ENCODE measurements at places on chromosomes 5 and 9.

DNA sequence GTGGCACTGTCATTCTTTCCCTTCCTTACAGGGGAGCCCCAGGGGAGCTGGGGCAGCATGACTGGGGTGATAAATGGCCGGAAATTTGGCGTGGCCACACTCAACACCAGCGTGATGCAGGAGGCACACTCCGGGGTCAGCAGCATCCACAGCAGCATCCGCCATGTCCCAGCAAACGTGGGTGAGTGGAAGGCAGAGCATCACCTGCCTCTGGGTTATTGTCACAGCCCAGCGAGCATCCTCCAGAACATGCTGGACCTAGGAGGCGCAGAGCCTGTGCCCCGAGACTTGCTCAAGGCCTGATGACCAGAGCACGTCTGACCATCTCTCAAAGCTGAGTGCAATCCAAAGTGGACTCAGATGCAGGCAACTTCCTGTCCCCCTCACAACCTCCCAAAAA lies 22.2 kb upstream of the ASS1 start:
- DNase-seq, result no peak

DNA sequence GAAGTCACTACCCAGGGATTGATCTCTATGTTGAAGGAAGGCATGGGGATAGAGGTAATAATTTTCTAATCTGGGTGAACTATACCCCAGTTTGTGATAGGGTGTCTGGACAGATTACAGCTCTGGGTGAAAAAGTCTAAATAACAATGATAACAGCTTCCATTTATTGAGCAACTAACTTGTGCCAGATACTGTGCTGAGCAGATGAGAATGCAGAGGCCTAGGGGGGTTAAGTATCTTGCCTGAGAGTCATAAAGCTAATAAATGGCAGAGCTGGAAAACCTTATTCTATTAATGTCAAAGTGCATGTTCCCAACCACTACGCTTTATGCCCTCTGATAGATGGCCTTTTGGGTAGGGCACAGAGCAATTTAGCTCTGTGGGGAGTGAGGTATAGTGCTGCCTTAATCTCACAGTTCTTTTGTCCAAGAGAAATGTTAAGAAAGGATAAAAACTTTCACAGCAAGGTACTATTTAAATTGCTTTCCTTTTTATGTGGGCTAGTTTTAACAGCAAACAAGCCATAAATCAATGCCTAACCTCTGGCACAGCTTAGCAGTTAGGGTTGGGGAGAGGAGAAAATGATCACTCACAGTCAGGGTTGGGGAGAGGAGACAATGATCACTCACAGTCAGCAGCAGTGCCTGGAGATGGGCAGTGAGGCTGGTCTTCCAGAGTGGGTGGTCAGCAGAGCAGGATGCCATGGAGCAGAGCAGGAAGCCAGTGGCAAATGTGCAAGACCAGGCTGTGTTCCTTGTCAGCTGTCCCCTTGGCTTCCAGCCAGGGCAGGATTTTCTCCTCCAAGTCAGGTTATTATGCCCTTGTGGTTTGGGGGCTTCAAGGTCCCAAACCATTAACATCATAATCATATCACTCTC lies 187.0 kb downstream of the CARTPT start:
- DNase-seq, result peak; percentile 44

- no peak for DNase-seq
Observed at GRCh38 chr5:36536616-36537005, 69.8 kb upstream of the SLC1A3 start.

GRCh38 chr5:141084487-141084989 lies 9.9 kb upstream of the PCDHB2 start:
- DNase-seq, result peak; percentile 22

DNA sequence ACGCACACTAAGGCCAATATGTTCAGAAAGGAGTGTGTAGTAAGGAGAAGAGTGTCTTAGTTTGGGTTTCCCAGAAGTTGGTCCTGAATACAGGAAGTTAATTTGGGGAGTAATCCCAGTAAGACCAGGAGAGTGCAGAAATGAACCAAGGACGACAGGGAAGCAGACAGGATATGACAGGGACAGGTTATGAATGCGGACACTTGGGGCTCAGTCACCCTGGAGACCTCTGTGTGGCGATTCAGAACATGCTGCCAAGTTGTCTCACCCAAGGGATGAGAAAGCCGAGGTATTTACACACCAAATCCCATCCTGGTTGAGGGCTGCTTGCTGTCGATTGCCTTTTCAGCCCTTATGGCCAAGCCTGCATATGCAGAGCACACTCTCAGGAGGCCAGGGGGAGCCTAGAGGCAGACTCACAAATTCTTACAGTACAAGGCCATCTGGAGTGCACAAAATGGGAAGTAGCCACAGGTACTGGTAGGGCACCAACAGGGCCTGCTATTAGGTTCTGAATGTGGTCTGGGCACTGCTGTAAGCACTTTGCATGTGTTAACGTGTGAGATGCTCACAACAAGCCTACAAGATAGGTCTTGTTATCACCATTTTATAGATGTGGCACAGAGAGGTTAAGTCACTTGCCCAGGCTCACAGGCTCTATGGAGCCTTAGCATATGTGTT lies 233.1 kb upstream of the ANKRD55 start:
- DNase-seq, result no peak

GRCh38 chr9:72459308-72459707 lies 62.1 kb upstream of the TMC1 start:
- no peak for DNase-seq

DNA sequence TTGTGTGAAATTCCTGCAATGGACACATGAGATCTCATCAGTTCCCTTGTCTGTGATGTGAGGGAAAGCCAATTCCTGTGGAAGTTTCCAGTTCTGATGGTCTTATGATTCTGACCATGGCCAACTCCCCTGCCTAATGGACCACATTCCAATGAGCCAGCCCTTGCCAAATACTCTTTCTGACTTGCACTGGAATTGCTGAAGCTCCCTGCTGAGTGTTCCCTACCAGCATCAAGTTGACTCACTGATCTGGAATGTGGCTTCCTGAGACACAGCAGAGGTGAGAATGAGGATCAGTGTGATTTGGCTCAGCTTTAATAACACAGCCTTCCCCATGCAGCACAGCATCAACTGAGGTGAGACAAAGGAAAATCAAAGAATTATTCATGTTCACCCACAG lies 427.8 kb downstream of the KDM4C start:
- DNase-seq, result peak; percentile 31

- DNase-seq, result no peak
Observed at GRCh38 chr9:81141961-81142360, 547.4 kb downstream of the TLE1 start.

GRCh38 chr5:86329318-86329717 lies 288.4 kb upstream of the COX7C start:
- no peak for DNase-seq

DNA sequence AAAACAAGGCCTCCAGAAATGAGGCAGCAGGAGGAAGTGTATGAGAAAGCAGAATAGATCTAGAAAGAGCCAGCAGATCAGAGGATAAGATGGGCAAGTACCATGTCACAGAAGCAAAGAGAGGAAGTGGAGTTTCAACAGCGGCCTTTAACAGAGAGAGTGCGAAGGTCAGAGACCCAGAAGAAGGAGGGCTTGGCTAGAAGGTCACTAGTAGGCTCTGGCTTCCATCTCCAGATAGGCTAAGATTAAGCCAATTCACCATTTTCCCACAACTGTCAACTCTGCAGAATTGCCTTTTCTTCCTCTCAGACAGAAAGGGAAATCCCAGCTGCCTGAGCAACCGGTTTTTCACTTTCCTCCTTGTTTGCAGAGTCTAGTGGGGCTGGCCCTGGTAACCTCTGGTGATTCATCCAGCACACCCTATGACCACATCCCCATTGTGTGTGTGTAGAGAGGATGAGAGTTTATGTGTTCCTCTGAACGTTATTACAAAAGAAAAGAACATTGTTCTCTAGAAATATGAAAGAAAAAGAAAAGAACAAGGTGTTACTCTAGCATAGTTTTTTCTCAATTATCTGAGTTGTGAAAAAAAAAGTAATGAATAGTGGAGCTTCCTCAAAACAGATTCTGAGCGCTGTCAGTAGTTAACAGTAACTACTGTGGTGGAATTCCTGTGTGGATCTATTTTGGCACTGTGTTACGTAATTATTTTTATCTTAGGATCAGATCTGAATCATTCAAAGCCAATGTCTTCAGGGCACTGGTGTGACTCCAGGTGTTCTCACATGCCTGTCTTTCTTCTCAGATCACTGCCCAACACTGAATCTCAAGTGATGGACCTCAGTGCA lies 220.4 kb downstream of the ARRDC3 start:
- peak; percentile 96 for DNase-seq

GRCh38 chr5:38509185-38509584 lies 47.3 kb downstream of the LIFR start:
- DNase-seq, result no peak

- DNase-seq, result no peak
Observed at GRCh38 chr5:39274398-39275085, 55.2 kb upstream of the FYB1 start.

- DNase-seq, result no peak
Observed at GRCh38 chr9:9061627-9062026, 1262.0 kb upstream of the DMAC1 start.

DNA sequence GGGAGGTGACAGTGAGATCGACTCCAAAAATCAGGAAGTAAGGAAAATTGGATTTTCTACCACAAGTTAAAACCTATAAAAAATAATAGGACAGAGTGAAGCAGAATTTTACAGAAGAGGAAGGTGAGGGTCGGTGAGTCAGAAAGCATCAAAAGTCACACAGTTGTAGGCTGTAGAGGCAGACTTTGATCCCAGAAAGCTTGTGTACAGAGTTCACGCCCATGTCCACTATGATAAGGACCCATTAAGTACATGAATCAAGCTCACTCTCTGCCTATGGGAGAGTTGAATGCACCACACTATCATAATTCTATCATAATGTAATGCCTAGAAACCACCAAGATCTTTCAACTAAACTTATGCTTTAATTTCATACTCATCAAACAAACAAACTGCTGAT lies 291.2 kb downstream of the PRELID2 start:
- peak; percentile 59 for DNase-seq

DNA sequence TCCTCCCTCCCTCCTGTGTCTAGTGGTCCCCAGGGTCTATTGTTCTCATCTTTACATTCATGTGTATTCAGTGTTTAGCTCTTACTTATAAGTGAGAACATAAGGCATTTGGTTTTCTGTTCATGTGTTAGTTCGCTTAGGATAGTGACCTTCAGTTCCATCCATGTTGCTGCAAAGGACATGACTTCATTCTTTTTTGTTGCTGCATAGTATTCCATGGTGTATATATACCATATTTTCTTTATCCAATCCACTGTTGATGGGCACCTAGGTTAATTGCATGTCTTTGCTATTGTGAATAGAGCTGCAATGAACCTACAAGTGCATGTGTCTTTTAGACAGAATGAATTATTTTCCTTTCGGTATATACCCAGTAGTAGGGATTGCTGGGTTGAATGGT lies 46.8 kb downstream of the FYB1 start:
- no peak for DNase-seq

GRCh38 chr5:27242258-27242626 lies 203.9 kb upstream of the CDH9 start:
- DNase-seq, result no peak

GRCh38 chr5:175652741-175653663 lies 4.9 kb upstream of the HRH2 start:
- no peak for DNase-seq

DNA sequence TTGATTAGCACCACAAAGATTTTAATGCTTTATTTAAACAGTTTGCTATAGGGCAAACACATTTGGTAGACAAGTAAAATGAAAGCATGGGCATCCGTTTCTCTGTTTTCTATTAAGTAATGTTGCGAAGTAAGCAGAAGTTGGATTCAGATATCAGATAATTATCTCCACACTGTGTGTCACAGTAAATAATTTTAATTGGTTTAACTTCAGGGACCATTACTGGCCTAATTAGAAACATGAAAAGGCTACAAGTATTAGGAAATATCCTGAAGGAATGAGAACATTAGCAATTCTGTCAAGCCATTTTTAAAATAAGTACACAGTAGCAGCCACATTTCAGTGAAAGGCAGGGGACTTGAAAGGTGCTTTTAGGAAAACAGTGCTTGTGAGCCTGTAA lies 975.4 kb downstream of the NR2F1-AS1 start:
- DNase-seq, result no peak
